Stimulated activated CD4-positive, alpha-beta T cell treated with anti-CD3 and anti-CD28 coated beads, Interleukin-4, amount 100 ng/mL, for 48 hours (primary cell): ENCODE measurements at places on chromosomes 1 and 21.

GRCh38 chr1:234841710-234842231, 231.8 kb upstream of the IRF2BP2 start:
- no peak for DNase-seq

GRCh38 chr1:221706876-221707582, 34.9 kb downstream of the DUSP10 start:
- DNase-seq, result no peak

- DNase-seq, result no peak
Measured at GRCh38 chr1:221437926-221438325, 304.0 kb downstream of the DUSP10 start.

- DNase-seq, result no peak
Measured at GRCh38 chr1:12521096-12521495, 96.9 kb downstream of the DHRS3 start.

DNA sequence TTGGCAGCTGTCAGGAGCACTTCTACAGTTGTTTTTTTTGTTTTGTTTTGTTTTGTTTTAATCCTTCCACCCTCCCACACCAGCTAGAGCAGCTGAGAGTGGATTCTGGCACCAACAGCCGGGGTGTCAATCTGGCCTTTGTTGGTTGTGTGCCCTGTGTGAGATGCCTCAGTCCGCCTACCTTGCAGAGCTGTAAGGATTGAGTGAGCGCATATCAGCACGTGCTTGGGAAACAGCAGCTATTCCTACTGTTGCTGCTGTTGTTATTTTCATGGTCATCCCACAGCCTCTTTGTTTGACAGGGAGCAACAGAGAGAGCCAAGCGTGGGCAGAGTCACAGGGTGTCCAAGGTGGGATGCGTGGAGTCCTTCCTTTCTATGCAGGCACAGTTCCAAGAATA, 50.4 kb downstream of the PGBD5 start:
- no peak for DNase-seq

DNA sequence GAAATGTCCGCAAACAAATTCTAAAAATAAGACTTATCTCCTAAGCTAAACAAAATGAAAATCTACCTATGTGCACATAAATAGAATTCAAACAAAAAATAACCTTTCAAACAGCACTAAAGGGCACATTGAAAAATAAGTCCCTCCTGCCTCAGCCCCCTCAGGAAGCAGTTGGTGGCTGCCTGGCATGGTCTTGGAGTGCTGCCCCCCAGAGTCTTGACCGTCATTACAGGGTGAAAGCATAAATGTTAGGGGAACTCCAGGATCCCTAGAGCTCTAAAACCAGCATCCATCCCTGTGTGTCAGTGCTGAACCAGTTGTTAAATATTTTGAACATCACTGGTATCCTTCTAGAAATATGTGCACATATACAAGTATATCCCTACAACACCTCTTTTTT, 6.5 kb upstream of the NPL start:
- DNase-seq, result no peak

- DNase-seq, result no peak
Measured at GRCh38 chr21:17660452-17660851, 47.8 kb upstream of the BTG3 start.

DNA sequence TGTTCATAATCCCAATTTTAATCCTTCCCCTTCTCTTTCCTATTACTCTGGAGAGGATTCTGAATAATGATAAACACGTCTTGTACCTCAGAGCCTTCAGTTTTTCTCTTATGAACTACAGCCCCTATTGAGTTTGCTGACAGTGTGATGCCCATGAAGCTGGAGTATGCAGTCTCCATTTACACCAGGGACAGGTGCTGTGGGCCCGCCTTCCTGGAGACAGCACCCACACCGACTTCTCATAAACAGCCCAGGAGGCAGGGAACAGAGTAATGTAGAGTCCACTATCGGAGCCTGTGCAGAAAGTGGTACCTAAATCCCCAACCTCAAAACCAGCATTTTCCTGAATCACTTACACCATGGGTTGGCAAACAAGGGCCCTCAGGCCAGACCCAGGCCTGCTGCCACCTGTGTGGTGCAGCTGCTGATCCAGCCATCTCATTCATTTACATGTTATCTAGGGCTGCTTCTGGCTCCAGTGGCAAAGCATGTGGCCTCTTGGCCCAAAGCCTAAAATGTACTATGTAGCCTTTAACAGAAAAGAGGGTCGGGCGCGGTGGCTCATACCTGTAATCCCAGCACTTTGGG, 95.1 kb upstream of the KRTAP19-8 start:
- no peak for DNase-seq

DNA sequence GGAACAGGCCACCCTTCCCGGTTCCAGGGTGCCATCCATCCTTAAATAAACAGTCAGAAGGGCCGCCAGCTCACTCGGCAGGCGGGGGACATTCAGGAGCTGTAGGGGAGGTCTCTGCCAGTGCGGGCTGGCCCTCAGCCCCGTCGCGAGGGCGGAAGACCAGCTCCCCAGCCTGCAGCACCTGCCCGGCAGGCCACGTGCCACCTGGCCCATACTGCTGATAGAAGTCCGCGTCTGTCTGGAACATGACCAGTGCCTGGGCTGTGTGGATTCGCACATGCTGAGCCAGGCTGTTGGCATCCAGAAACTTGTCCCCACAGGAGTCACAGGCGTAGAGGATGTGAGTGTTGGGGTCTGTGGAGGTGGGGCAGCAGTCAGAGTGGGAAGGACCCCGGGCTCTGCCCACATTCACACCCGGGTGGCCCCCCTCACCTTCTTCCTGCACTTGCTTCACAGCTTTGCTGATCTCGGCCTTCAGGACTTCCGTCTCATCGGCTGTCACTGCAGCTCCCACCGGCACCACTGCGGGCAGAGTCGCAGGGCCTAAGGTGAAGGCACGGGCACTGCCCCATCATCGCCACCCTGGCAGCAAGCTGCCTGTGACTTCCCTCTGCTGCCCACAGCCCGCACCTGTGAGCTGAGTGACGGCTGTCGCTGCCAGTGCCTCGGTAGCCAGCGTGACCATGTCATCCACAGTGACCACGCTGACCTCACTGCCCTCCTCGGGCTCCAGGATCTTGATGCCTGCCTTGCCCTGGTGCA, 33.8 kb downstream of the ZBTB17 start:
- DNase-seq, result no peak

DNA sequence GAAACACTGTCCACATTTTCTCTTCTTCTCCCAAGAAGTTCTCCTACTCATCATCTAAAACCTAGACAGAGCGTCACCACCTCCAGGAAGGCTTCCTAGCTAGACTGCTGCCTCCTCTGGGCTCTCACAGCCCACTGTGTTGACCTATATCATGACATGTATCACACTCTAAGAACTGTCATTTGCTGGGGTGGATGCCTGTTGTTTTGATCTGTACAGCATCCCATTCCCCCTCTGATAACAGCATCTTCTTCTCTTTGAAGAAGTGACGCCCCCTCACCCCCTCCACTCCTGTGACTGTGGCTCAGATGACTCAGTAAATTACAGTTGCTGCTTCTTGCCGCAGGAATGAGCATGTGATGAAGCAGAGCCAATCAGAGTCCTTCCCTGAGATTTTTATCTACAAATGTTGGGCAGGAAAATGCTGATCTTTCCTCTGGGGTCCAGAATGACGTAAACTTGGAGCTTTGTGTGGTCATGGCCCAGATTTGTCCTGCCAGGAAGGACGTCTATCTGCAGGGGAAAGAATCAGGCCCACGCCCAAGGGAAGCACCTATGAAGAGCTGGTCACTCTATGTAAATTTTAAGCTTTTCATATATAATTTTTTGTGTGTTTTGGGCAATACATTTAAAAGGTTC, 28.0 kb upstream of the FOXO6 start:
- no peak for DNase-seq

DNA sequence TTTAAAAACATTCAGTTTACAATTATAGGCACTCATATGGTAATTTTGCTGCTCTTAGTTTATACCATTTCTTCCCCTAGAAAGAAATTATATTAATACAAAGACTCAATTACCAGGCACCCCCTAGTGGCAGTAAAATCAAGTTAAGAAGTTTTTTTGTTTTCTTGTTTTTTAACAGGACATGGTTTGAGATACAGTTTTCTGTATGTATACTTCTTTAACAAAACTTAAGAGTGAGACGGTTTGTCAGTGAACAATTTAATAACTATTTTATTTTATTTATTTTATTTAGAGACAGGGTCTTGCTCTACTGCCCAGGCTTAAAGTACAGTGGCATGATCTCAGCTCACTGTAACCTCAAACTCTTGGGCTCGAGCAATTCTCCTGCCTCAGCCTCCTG, 224.6 kb downstream of the FAF1 start:
- no peak for DNase-seq
